ENCODE measurements at places on chromosomes 11 and 22.

- DNase-seq: no peak
Measured at GRCh38 chr11:98736833-98737232, 283.9 kb upstream of the CNTN5 start.

DNA sequence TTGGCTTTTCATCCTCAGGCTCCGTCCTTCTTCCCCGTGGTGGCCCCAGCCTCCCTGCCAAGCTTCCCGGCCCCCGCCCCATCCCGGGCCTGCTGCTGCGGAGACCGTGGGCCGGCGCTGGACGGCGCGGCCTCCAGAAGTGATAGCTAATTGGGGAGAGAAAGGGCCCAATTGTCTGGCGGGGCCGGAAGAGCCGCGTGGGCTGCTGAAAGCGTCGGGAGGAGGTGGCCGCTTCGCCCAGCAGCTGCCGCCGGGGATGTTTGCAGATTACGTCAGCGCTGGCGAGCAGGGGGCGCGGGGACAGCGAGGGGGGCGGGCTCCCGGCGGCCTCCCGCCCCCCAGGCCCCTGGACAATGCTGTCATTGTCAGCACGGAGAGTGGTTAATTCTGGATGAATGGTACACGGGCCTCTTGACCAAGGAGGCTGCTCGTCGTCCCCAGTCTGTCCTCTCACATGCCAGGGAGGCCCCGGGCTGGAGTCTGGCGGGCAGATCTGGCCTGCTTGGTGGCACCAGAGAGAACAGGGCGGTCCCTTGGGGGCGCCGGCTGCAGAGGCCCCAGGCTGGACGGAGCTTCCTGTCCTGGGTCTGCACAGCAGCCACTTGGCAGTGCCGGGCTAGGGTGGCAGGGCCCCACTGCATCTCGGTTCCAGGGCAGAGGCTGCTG lies 1.6 kb downstream of the SMIM38 start:
- no peak for DNase-seq

- DNase-seq: no peak
Measured at GRCh38 chr11:134401825-134402809, 9.9 kb downstream of the B3GAT1 start.

GRCh38 chr11:65554057-65554818 lies 3.9 kb downstream of the LTBP3 start:
- no peak for DNase-seq

GRCh38 chr11:115941481-115941993 lies 437.3 kb upstream of the CADM1 start:
- DNase-seq: no peak

DNA sequence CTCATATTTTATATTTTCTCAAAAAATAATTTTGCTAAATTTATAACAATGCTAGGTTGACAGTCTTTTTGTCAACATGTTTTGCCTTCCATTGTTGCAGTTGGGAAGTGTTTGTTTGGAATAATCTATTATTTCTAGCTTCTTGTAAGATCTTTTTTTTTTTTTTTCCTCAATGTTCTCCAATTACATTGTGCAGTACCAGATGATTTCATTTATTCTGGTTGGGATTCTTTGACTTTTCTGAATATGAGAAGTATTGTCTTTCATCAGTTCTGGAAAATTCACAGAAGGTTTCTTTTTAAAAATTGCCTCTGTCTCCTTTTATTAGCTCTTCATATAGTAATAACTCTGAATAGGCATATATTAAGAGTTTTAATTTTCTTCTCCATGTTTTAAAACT lies 245.4 kb downstream of the DYNC2H1 start:
- DNase-seq: no peak

GRCh38 chr11:102868339-102868738 lies 6.4 kb downstream of the MMP12 start:
- no peak for DNase-seq

- DNase-seq: no peak
Measured at GRCh38 chr22:49668402-49668801, 159.3 kb downstream of the BRD1 start.

GRCh38 chr11:80814813-80815212 lies 1374.0 kb upstream of the TENM4 start:
- no peak for DNase-seq

DNA sequence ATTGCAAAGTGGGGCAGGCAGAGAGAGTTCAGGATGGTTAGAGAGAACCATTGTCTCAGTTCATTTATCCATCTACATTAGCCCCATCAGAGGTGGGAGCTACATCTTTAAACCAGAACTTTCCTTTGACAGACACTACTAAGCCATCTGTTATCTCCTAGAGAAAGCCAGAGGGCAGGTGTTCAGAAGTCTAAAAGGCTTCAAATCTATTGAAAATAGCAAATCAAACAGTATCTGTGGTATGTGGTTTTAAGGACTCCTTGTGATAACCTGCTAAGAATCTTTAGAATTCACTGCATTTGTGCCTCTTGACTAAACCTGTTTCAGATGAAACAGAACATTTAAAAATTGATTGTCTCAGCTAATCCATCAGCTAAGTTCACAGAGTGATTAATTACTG lies 43.9 kb upstream of the PARVG start:
- DNase-seq: no peak

DNA sequence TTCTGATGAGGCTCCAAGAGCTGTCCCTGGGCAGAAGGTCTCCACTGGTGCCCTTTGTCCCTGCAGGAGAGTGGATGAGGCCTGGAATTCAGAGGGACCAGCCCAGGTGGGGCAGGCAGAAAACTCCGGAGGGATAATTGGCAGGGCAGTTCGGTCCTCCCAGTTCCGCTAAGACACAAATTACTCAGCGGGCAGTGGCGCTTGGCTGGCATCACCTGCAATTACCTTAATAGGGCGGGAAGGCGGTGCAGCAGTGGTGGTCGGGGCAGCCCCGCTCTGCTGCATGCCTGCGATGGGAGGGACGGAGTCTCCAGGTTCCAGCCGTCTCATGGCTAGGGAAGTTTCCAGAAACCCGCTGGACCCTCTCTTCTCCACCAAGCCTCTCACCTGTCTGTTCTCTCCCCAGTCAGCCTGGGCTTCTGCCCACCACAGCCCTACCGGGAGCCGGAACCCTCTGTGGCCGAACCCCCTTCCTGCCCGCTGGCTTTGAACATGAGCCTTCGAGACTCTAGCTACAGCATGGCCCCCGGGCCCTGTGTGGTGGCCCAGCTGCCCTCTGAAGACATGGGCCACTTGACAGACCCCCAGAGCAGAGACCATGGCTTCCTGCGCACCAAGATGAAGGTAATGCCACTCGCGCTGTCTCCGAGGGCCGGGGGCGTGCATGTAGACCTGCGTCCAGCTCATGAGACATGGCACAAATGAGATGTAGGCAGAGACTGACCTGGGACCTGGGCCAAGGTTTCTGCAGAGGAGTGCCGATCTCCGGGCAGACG lies 7.0 kb downstream of the OVOL1 start:
- DNase-seq: no peak

GRCh38 chr11:7278314-7278917 lies 26.7 kb downstream of the SYT9 start:
- peak; percentile 12 for DNase-seq

- no peak for DNase-seq
Measured at GRCh38 chr11:17762309-17762974, 27.9 kb downstream of the KCNC1 start.

GRCh38 chr11:47552056-47552565 lies 821 bp downstream of the CELF1 start:
- DNase-seq: no peak

- DNase-seq: no peak
Measured at GRCh38 chr11:134097166-134097565, 28.3 kb downstream of the JAM3 start.

- no peak for DNase-seq
Measured at GRCh38 chr22:19816372-19817119, 38.1 kb downstream of the GNB1L start.

GRCh38 chr22:20315337-20316216 lies 4.3 kb downstream of the DGCR6L start:
- no peak for DNase-seq

DNA sequence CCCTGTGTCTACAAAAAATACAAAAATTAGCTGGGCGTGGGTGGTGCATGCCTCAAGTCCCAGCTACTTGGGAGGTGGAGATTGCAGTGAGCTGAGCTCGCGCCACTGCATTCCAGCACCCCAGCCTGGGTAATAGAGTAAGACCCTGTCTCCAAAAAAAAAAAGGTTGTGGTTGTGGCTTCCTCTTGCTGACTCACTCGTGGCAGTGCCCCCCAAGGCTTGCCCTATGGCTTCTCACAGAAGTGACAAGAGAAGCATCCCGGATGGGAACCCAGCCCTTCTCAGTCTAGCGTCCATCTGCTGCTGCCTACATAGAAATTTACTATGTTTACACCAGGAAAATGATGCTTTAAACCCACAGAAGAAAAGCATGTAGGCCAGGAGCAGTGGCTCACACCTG lies 68.5 kb upstream of the PITPNB start:
- DNase-seq: peak; percentile 31

DNA sequence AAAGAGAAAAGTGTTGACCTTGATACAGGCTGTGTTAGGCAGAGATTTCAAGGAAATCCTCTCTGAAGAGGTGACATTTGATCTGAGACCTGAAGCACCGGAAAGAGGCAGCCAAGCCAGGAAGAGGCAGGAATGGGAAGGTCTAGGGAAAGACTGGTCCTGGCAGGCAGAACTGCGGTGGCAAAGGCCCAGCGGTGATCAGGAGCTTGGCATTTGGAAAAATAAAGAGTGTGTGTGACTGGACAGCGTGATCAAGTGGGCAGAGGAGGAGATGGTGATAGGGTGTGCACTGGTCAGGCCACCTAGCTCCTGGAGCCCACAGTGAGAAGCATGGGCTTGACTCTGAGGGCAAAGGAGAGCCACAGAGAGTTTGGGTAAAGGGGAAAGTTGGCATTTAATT lies 27.2 kb upstream of the GAB4 start:
- no peak for DNase-seq

- no peak for DNase-seq
Measured at GRCh38 chr11:104028476-104029263, 7.8 kb upstream of the DDI1 start.

- no peak for DNase-seq
Measured at GRCh38 chr11:78460471-78460870, 42.9 kb upstream of the GAB2 start.

DNA sequence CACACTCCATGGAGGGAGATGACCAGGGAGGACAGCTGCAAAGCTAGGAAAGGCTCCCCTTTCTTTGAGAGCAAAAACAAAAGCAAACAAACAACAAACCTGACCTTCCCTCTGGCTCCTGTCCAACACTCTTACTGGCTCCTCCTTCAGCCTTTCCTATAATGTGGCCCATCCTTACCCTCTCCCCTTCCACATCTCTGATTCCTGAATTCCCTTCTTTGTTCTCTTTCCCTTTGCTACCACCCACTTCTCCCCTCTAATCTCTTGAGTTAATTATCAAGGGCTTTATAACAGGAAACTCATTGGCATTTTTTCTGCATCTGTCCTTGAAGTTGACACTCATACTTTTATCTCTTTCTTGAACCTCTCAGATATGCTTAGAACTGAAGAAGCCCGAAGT lies 56.3 kb downstream of the ZNF280B start:
- DNase-seq: no peak

DNA sequence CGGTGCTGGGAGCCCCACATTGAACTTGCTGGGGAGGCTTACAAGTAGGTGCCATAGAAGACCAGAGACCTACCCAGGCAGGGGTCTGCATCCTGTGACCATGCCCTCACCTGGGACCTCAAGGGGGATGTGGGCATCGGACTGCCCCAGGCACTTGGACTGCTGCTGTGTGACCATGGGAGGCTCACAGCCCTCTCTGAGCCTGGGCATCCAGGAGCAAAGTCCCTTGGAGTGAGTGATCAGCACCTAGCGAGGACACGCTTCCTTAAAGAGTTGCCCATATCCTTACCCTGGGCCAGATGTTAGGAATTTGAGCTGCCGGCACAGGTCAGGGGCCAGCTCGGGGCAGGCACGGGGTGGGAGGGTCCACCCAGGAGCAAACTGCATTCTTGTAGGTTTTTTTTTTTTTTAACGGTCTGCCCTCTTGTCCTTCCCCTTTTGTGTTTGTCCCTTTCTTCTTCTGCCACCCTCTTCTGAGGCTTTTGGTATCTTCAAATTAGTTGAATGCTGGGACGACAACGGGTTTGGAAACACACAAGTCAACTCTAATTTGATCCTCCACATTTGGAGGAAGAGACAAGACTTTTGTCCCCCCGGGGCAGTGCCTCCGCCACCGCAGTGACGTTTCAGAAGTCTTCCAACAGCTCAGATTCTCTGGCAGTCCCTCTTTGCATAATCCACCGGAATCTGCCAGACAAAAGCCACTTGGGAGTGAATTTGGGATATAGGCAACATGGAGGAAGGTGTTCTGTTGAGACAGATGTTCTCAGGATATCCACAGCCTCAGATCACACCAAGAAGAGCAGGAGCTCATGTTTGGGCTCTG lies 46.1 kb upstream of the LINC01488 start:
- no peak for DNase-seq

DNA sequence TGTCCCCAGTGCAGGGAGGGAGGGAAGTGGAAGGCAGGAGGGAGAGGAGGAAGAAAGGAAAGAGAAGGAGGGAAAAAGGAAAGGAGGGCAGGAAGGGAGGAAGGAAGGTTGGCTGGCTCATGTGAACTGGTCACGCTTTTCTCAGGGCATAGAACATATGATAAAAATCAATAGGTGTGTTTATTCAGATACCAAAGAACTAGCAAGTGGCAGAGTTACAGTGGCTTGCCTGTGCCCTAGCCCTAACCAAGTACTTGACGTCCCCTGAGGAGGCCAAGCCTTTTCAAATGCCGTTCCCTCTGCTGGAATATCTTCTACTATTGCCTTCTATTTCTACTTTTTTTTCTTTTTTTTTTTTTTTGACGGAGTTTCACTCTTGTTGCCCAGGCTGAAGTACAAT lies 33.5 kb downstream of the CHRDL2 start:
- DNase-seq: no peak
